ENCODE measurements at places on chromosomes 3 and 15.

DNA sequence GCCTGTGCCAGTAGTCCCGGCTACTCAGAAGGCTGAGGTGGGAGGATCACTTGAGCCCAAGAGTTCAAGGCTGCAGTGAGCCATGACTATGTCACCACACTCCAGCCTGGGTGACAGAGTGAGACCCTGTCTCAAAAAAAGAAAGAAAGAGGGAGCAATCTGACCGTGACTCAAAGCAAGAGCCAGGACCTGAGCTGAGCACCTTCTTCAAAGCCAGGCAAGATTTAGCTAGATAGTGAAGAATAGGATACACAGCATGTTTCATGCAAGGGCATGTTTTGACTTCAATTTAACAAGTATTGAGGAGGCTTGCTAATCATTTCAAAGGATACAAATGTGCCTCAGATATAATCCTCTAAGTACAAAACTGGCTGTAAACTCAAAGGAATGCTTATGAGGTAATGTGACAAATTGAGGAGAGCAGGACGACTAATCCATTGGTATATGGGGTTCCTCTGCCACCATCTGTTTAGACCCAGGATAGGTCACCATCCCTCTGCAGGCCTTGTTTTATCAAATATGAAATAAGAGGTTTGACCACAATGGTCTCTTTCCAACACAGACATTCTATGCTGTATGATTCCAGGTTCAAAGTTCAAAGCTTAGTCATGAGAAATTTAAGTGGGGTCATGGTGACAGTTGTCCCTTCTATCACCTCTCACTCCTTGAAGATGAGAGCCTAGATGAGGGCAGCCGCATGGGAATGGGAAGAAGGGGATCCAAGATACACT lies 33.2 kb downstream of the RAB27A start:
- DNase-seq: peak; percentile 36

DNA sequence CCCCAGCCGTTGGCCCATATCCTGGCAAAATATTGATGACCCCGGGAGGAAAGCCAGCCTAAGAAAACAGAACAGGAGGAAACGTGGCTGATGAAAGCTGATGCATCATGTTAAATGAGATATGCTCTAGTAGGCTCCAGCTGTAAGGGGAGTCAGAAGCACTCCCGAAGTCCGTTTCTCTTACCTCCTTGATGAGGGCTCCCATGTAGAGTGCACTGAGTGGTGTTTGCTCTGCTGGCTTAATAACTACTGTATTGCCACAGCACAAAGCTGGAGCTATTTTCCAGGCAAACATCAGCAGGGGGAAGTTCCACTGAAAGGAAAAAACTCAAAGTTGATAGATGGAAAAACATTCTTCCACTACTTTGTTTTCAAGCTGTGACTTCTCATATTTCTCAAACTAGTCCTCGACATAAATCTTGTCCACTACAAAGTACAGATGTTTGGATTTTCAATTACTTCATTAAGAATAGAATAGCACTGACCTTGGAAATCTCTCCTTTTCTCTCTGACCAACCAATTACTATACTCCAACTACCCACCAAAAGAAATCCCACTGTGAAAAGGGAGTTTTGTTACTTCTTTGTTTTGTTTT lies 72.7 kb downstream of the ALDH1A2 start:
- DNase-seq: no peak

DNA sequence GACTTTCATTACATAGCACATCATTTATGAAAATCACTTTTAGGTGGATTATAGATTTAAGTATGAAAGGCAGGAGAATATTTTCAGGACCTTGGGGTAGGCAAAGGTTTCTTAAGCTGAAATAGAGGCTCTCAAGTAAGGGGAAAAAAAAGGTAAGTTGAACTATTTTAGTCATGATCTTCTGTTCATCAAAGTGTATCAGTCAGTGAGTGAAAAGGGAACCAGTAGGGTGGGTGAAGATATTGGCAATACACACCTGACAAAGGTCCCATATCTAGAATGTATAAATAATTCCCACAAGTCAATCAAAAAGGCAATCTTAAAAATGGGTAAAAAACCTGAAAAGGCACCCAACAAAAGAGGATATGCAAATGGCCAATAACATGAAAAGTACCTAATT lies 218.6 kb downstream of the KLF13 start:
- no peak for DNase-seq

DNA sequence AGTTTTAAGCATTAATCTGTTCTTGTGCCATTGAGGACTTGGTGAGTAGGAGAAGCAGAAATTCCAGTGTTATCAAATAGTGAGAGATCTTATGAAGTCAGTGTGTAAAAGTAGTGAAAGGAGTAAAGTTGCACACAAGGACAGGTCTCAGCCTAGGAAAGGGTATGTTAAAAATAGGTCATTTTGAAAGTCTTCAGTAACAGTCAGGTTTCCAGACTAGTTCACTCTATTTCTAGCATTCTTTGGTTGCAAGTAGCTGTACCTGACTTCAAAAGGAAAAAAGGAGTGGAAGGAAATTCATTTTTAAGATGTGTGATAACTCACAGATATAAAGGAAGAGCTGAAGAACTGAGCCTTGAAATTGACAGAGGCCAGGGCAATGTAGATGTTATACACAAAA lies 250.1 kb upstream of the SATB1 start:
- no peak for DNase-seq

GRCh38 chr3:54342676-54343075 lies 220.3 kb downstream of the CACNA2D3 start:
- no peak for DNase-seq

DNA sequence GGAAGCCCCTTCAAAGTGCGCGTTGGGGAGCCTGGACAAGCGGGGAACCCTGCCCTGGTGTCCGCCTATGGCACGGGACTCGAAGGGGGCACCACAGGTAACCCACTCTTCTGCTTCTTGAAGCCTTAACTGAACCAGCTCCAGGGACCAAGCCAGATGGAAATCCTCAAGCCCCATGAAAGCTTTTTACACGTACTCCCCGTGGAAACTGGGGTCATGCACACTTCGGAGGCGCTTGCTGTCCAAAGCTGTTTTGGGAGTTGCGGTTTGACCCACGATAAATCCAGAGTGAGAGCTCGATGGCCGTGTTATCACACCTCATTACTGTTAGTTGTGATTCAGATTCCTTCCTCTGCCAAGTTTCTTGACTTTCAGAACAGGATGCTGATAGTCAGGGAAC lies 47.5 kb downstream of the DNASE1L3 start:
- DNase-seq: no peak

DNA sequence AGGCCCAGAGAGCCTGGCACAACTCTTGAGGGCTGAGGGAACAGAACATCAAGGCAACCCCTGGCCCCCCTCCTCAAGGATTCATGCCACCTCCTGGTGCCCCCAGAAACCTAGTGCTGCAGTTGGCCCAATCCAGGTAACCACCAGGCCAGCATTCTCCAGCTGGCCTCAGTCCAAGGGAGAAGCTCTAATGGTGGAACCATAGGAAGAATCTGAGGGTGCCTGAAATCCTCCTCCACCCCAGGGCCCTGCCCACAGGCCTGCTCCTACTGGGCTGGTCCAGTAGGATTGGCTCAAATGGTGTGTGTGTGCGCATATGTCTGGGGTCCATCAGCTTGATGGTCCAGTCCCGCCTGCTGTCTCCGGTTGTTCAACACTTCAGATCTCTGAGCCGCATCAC lies 7.7 kb downstream of the HYAL2 start:
- DNase-seq: no peak

GRCh38 chr3:177196456-177197040 lies 734 bp downstream of the TBL1XR1 start:
- DNase-seq: peak; percentile 73

DNA sequence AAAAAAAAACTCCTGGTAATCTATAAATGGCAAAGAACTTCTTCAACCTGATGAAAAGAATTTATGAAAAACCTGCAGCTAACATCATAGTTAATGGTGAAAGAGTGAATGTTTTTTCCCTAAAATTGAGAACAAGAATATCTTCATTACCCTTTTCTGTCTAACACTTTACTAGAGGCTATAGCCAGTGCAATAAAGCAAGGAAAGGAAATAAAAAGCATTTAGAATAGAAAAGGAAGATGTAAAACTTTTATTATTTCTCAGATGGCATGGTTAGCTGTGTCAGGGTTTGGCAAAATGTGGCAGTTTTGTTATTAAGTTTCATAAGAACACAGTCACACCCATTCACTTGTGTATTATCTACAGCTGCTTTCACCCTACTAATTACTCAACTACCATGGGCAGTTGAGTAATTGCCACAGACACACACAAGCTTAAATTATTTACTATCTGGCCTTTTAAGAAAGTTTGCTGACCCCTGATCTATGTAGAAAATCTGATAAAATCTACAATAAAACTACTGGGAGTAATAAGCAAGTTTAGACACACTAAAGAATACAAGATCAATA lies 465.1 kb downstream of the MAGI1 start:
- no peak for DNase-seq
